GF-D8 (cell line): ENCODE measurements at places on chromosomes 7 and 10.

GRCh38 chr10:117339979-117340378 lies 35.3 kb downstream of the PDZD8 start:
- no peak for DNase-seq

- DNase-seq = no peak
These were observed 97.3 kb downstream of the PPP1R9A start for GRCh38 chr7:95004618-95005247.

DNA sequence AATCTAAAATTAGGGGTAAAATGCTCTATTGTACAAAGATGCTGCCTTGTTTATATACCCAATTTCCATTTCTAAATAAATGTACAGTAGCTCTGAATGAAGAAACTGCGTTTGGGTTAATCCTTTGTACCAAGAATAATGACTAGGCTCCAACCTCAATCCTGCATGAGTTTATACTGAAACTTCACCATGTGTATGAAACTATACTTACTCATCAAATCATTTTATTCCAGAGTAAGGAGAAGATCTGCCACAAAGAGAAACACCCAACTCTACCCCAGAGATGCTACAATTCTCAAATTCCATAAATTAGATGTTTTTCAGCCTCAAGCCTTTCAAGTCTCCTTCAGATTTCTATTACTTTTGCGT lies 53.8 kb upstream of the AKR1E2 start:
- DNase-seq = no peak

GRCh38 chr7:81527651-81528050 lies 242.2 kb downstream of the HGF start:
- no peak for DNase-seq

DNA sequence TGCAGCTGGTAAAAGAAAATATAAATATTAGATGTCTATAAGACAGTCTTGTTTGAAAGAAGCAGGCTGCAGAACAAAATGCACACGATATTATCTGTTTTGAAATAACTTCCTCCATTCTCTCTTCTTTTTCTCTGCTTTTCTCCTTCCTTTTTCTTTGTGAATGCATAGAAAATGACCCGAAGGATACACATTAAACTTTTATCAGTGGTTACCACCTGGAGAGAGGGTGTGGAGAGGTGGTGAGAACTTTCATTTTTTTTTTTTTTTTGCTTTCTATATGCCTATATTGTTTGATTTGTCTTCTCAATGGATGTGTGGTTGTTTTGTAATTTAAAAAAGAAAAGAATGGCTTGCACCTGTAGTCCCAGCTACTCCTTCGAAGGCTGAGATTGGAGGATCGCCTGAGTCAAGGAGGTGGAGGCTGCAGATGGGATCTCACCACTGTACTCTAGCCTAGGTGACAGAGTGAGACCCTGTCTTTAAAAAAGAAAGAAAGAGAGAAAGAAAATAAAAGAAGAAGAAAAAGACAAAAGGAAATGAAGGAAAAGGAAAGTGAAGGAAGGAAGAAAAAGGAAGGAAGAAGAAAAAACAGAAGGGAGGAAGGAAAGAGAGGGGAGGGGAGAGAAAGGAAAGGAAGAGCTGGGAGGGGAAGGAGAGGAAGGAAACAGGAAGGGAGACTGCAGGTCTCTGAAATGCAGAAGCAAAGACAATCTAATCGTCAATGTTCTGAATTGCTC lies 64.4 kb downstream of the SAMD9 start:
- DNase-seq = no peak
